ENCODE measurements at places on chromosomes 16 and 17.

- no peak for DNase-seq
Measured at GRCh38 chr16:85447693-85448313, 165.3 kb upstream of the GSE1 start.

DNA sequence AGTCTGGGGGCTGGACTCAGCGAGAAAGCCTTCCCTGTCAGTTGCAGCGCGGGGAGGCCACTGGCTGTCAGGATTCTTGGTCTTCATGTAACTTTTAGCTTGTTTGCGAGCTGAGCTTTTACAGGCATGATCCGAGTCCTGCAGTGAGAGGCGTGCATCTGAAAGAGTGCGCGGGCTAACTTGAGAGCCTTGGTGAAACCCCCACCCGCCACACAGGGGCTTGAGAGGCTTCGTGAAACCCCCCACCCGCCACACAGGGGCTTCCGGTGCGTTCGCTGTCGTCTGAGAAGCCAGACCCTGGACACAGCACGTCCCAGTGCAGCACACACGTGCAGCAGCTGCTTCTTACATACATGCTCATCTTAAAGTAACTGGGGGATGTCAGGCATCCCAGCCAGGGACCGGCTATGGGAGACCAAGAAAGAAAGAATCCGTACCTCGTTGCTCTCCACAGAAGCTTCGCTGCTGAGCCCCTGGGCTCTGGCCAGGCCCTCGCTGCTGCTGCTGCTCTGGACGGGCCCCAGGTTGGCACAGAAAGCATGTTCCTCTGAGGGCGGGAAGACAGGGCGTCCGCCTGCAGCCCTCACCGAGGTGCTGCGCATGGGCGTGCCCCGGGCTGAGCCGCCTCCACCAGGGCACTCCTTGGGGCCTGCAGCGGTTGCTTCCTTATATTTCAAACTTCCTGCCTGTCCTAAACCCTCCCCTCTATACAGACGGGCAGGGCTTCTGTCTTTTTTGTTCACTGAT is 7.8 kb downstream of the NUDT16L1 start:
- DNase-seq, result no peak

GRCh38 chr17:69949973-69950695 is 124.9 kb upstream of the KCNJ16 start:
- DNase-seq, result no peak

DNA sequence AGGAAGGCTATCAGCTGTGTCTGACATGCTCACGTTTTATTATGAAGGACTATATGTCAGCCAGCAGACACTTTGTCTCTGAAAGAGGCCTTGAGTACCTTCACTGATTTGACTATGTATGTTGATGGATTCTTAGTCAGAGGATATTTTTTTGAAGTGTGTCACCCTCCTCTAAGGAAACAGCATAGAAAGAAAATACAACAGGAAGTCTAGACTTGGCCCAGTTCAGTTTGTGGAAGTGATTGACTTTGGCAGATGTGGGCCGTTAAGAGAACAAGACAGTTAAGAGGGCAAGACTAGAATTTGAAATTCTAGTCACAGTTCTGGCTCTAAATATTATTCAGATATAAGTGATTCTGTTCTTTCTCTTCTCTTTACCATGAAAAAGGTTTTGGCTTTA is 471.5 kb downstream of the CDH8 start:
- DNase-seq, result no peak

- peak; percentile 10 for DNase-seq
Measured at GRCh38 chr17:61662741-61663140, 71.7 kb upstream of the NACA2 start.

DNA sequence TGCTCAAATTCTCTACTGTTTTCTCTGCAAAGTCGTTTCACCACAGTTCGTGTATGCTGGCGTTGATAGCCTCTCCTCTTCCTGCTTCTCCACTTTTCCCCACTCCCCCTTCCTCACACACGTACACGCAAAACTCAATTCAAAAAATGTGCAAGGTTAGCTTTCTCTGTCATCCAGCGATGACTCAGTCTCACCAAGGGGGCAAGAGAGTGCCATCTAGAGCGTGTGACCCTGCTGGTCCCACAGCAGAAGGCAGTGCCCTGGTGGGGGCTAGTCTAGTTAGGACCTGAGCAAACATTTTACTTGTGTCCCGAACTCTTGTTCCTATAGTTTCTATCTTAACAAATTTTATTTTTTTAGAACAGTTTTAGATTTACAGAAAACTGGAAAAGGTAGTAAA is 121.2 kb upstream of the CHMP6 start:
- no peak for DNase-seq

DNA sequence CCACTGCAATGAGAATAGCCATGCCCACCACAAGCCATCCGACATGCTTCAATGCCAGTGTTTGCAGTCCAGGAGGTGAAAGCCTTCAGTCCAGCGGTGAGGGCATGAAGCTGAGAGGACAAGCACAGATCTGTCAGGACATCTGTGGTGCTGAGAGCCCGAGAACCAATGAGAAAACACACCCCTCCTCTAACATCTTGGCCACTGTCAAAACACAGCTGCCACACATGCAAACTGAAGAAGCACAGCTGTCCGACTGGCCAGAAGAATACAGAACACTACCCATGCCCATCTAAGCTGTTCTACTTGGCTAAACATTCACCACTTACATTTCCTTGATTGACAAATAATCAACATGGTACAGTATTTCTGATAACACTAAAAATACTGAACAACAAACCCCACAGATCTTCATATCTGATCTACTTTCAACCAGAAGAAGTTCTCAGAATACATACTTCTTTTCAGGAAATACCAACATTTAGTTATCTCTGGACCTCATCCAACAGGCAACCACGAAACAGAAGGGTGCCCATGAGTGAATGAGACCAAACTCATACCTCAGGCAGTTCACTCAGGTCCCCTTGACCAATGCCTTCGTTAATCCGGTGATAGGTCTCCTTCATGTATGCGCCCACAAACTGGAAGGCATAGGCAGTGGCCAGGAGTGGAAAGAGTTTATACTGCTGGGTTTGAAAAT is 10.2 kb upstream of the FBF1 start:
- peak; percentile 28 for DNase-seq

GRCh38 chr16:2042171-2042985 is 5.3 kb downstream of the NTHL1 start:
- no peak for DNase-seq
